Right lung (tissue), 10 donors: ENCODE measurements at places on chromosomes 1 and 21. TPM values are rescaled to one million over a fixed set of nuclear protein-coding genes. Genes with fewer than 3 reads are reported as not detected.

Gene CORT
- polyA plus RNA-seq: 1.7 TPM

DNA sequence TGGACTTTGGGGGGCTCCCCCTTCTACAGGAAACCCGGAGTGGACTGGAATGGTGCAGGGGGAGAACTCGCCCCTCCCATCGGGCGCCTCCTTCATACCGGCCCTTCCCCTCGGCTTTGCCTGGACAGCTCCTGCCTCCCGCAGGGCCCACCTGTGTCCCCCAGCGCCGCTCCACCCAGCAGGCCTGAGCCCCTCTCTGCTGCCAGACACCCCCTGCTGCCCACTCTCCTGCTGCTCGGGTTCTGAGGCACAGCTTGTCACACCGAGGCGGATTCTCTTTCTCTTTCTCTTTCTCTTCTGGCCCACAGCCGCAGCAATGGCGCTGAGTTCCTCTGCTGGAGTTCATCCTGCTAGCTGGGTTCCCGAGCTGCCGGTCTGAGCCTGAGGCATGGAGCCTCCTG, at the start of gene TNFRSF14:
TNFRSF14 (plus strand) TSS at position 95 of the 401 bp plus-strand sequence; CDS start at position 389, 294 bp downstream.
- no peak for DNase-seq

DNA sequence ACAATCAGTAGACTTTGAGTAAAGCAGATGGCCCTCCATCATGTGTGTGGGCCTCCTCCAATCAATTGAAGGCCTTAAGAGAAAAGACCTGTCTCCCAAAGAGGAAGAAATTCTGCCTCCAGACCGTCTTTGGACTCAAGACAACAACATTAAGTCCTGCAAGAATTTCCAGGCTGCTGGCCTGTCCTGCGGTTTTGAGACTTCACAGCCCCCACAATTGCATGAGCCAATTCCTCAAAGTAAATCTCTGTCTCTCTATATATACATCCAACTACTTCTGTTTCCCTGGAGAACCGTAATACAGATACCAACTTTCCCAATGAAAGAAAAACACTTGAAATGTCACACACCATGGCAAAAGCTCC, 16.4 kb downstream of the REG4 start:
- no peak for DNase-seq

DNA sequence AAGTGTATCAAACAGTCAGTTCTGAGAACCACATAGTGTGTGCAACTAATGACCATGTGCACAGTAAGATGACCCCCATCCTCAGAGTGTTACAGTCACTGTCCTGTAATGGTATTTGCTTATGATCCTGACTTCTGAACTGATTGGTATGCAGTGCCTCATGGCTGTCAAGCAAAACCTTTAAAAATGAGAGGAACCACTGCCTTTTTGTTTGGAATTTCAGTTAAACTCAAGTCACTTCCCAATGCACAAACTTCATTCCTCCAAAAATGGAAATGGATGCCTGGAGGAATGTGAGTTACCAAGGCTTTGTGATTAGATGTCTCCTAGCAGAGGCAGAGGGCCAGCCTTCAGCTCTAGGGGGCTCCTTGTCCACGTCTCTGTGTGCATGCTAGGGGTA, 10.5 kb downstream of the C1orf198 start:
- DNase-seq: no peak

DNA sequence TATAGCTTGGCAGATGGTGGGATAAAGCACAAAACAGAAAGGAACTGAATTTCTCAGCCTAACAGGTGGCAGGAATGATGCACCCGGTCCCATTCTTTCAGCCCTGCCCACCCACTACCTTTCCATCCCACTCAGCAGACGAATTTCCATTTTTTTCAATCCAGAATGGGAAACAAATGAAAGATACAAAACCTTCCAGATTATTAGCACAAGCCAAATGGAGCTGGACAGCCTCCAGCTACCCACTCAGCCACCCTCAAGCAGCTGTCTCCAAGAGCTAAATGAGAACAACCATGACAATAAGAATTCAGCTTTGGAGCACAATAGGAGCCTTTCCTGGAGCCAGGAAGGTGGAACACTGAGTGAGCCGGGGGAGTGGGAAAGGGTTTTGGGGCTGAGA, 96.3 kb upstream of the ST6GALNAC5 start:
- DNase-seq: no peak
